Prostate gland (tissue), 2 donors: ENCODE measurements at places on chromosomes 5 and 9. TPM values are rescaled to one million over a fixed set of nuclear protein-coding genes. Genes with fewer than 3 reads are reported as not detected.

DNA sequence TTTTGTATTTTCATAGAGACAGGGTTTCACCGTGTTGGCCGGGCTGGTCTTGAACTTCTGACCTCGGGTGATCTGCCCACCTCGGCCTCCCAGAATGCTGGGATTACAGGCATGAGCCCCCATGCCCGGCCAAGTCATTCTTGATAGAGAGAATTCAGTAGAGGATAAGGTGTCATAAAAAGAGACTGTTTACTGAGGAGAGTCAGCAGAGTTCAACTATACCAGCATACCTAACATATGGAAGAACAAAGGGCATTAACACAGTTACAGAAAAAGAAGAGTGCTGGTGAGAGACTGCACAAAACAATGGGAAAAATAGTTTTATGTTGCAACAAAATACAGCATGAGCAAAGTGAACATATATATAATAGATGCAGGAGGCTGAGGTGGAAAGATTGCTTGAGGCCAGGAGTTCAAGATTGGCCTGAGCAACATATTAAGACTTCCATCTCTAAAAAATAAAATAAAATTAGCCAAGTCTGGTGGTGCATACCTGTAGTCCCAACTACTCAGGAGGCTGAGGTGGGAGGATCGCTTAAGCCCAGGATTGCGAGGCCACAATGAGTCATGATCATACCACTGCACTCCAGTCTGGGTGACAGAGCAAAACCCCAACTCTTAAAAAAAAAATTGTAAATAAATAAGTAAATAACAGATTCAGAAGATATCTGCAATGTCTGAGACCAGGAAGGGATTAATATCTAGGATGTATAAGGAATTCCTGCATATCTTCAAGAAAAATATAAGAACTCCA is 19.5 kb downstream of the B4GALT1 start:
- no peak for DNase-seq
- H3K4me3 ChIP-seq = no peak overlapping the region

GMCL2 gene
- total RNA-seq = not detected

GRCh38 chr9:27258662-27259061 is 38.3 kb downstream of the EQTN start:
- no peak overlapping the region for H3K4me3 ChIP-seq
- no peaks in the 10 kb centered on the region for H3K36me3 ChIP-seq
- DNase-seq = no peak
- H3K27ac ChIP-seq = no peak overlapping the region
- no peaks in the 10 kb centered on the region for H3K27me3 ChIP-seq

SLCO4C1 gene
- total RNA-seq = 0.14 TPM

DNA sequence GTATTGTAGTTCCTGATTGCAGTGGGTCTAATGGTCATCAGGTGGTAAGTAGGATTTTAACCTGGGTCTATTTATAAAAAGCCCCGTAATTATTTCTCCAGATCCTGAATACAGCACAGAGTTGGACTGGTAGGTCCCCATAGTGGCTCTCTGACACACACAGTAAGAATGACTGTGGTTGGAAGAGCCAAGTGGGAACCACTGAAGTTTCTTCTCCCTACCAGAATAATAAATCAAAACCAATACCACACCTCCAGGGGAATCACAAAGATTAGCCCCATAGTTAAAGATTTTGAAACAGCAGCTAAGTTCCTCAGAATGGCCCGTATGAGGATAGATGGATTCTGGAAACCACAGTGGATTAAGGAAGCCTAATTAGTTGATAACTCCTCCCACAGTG is 68.4 kb upstream of the ZFR start:
- DNase-seq = no peak
- no peaks in the 10 kb centered on the region for H3K36me3 ChIP-seq
- H3K27ac ChIP-seq = no peak overlapping the region
- no peaks in the 10 kb centered on the region for H3K4me1 ChIP-seq
- H3K4me3 ChIP-seq = no peak overlapping the region

- peak overlapping the region; percentile 84 for H3K27ac ChIP-seq
- H3K36me3 ChIP-seq = no peaks in the 10 kb centered on the region
- H3K27me3 ChIP-seq = no peaks in the 10 kb centered on the region
- no peaks in the 10 kb centered on the region for H3K4me1 ChIP-seq
- H3K4me3 ChIP-seq = peak overlapping the region; percentile 19
Observed at GRCh38 chr5:139481122-139481533, 1.4 kb downstream of the STING1 start.

- H3K4me3 ChIP-seq = no peak overlapping the region
- H3K27ac ChIP-seq = no peak overlapping the region
- H3K4me1 ChIP-seq = no peaks in the 10 kb centered on the region
- no peaks in the 10 kb centered on the region for H3K36me3 ChIP-seq
- no peaks in the 10 kb centered on the region for H3K27me3 ChIP-seq
Observed at GRCh38 chr5:153974131-153974812, 64.4 kb downstream of the FAM114A2 start.

NACC2 gene
- 55.2 TPM for total RNA-seq

GRCh38 chr5:89901346-89901745 is 508.2 kb downstream of the CETN3 start:
- DNase-seq = no peak
- H3K27ac ChIP-seq = peak overlapping the region; percentile 43
- no peaks in the 10 kb centered on the region for H3K36me3 ChIP-seq
- H3K4me1 ChIP-seq = no peaks in the 10 kb centered on the region
- H3K4me3 ChIP-seq = no peak overlapping the region

DNA sequence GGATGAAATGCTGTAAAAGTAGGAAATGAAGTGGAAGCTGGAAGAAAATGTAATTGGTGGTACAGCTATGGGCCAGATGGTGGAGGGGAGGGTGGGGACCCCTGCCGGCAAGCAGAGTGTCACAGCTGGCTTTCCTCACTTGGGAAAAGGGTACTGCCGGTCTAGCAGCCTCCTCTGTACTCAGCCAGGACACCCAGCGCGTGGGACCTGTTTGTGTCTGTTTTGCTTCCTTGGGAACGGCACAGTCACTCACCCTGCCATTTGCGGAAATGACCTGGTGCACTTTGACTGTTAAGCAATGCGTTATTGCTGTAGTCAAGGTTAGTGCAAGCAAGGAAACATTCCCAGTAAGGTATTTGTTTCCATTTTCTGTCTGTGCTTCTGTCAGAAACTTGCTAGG is 10.1 kb downstream of the TMEM252 start:
- no peaks in the 10 kb centered on the region for H3K4me1 ChIP-seq
- no peak for DNase-seq
- H3K36me3 ChIP-seq = no peaks in the 10 kb centered on the region
- H3K27ac ChIP-seq = no peak overlapping the region

LOX gene
- 2.8 TPM for total RNA-seq

DNA sequence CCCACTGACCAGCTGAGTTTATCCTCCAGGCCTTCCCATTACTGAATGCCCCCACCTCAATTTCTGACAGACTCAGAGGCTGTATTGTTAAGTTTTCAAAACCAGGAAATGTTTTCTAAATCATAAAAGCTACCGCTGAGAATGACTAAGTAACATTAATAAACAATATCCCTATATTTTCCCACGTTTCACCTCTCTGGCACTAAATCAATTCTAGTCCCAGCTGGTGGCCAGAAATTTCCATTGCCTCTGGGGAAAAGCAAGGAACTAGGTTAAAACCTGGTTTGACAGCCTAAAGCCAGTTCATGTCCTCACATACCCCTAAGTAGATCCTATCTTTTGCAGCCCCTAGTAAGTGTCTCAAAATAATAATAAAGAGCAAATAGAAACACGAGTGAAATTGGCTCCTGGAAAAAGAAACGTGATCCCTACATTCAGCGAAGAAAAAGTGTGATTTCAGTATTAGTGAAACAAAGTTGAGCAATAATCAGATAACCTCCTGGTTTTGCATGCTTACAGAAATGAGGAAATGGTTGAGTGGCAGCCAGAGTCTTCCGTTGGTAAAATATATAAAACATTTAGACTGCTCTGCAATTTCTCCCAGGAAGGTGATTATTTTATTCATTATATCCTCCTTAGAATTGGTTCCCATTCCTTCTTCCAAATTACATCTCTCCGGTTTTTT is 110.9 kb downstream of the ESM1 start:
- no peak overlapping the region for H3K4me3 ChIP-seq
- no peaks in the 10 kb centered on the region for H3K4me1 ChIP-seq
- H3K27ac ChIP-seq = no peak overlapping the region
- no peaks in the 10 kb centered on the region for H3K36me3 ChIP-seq

NEURL1B gene
- 39.9 TPM for total RNA-seq

DNA sequence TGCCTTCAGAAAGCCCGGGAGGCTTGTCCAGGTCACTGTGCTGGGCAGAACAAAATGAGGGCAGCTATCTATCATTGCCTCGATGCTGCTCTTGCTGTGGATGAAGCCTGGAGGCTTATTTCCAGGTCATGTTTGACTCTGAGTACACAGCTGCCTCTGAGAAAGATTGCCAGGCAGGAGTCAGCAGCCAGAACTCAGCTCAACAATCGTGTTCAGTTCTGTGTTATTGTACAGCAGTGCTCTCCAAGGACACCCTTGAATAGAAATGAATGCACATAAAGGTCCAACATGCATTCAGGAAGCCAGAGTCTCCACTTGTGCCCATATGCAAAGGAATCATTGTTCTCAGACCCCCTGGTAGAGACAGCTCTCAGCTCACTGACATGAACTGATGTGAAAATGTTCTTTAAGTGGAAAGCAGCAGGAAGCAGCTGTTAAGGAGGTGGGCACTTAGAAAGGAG is 61.7 kb upstream of the ZFR start:
- H3K4me3 ChIP-seq = no peak overlapping the region
- DNase-seq = no peak
- no peak overlapping the region for H3K27ac ChIP-seq
- H3K36me3 ChIP-seq = no peaks in the 10 kb centered on the region
- no peaks in the 10 kb centered on the region for H3K27me3 ChIP-seq

GRCh38 chr9:125600194-125600593 is 106.8 kb downstream of the MAPKAP1 start:
- no peaks in the 10 kb centered on the region for H3K36me3 ChIP-seq
- peaks cover 3% of the 10 kb centered on the region for H3K4me1 ChIP-seq
- H3K4me3 ChIP-seq = no peak overlapping the region
- DNase-seq = peak; percentile 10

- no peaks in the 10 kb centered on the region for H3K27me3 ChIP-seq
- no peaks in the 10 kb centered on the region for H3K4me1 ChIP-seq
- no peak for DNase-seq
- no peaks in the 10 kb centered on the region for H3K36me3 ChIP-seq
- no peak overlapping the region for H3K4me3 ChIP-seq
Observed at GRCh38 chr9:26012797-26013196, 334.6 kb upstream of the TUSC1 start.

LCP2 gene
- 11.3 TPM for total RNA-seq

DNA sequence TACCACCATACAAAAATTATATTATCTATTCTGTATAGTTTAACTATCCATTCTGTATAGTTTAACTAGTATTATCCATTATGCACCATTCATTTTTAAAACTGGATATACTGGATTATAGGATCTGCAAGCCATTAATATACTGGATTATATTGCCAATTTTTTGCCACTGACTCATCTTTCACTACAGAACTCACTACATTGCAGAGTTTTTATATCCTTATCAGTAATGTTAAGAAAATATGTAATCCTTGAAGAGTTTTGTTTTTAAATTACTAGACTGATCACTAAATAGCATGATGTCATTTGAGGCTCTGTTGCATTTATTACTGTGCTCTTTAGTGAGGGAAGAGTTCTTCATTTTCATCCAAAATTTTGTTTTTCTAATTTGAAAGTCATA is 109.8 kb upstream of the SNX2 start:
- H3K4me1 ChIP-seq = no peaks in the 10 kb centered on the region
- H3K27me3 ChIP-seq = no peaks in the 10 kb centered on the region
- no peaks in the 10 kb centered on the region for H3K36me3 ChIP-seq
- no peak overlapping the region for H3K4me3 ChIP-seq
- no peak overlapping the region for H3K27ac ChIP-seq

MTX3 gene
- total RNA-seq = 16.5 TPM

NSG2 gene
- not detected for total RNA-seq

PLCXD3 gene
- 1.1 TPM for total RNA-seq

RASEF gene
- total RNA-seq = 36.4 TPM

GRCh38 chr5:35466746-35467145 is 150.9 kb upstream of the SPEF2 start:
- no peaks in the 10 kb centered on the region for H3K27me3 ChIP-seq
- H3K4me3 ChIP-seq = no peak overlapping the region
- H3K27ac ChIP-seq = no peak overlapping the region
- H3K4me1 ChIP-seq = no peaks in the 10 kb centered on the region
- H3K36me3 ChIP-seq = no peaks in the 10 kb centered on the region

- H3K4me1 ChIP-seq = no peaks in the 10 kb centered on the region
- H3K27ac ChIP-seq = no peak overlapping the region
- DNase-seq = no peak
- no peaks in the 10 kb centered on the region for H3K36me3 ChIP-seq
- no peaks in the 10 kb centered on the region for H3K27me3 ChIP-seq
Observed at GRCh38 chr5:19058216-19058615, 929.8 kb downstream of the CDH18 start.

PCDHB9 gene
- total RNA-seq = 1.0 TPM

PCDH12 gene
- total RNA-seq = 1.4 TPM

DNA sequence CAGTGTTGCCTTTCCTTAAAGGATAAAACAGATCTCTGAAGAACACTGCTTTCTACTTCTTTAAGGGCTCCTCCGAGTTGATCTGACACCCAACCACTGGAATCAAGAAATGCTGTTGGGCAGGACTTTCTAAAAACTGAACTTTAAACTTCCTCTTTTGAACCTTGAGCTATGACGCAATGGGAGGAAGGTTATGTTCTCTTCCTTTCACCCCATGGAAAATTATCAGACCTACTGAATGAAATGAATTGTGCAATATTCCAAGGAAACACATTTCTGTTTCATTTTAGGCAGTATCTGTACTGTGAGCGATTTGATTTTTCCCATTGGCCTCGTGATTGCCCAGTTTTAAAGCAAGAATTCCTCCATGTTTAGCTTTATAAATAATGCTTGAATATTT is 206.0 kb upstream of the PRR16 start:
- no peaks in the 10 kb centered on the region for H3K36me3 ChIP-seq
- DNase-seq = no peak

GRCh38 chr9:120697448-120697847 is 16.8 kb downstream of the MEGF9 start:
- no peak overlapping the region for H3K27ac ChIP-seq
- H3K4me1 ChIP-seq = no peaks in the 10 kb centered on the region
- H3K4me3 ChIP-seq = no peak overlapping the region
- no peaks in the 10 kb centered on the region for H3K27me3 ChIP-seq
- H3K36me3 ChIP-seq = no peaks in the 10 kb centered on the region
- no peak for DNase-seq

SLC4A9 gene
- not detected for total RNA-seq
